ENCODE measurements at places on chromosomes 5 and 9. TPM values are rescaled to one million over a fixed set of nuclear protein-coding genes. Genes with fewer than 3 reads are reported as not detected.

DNA sequence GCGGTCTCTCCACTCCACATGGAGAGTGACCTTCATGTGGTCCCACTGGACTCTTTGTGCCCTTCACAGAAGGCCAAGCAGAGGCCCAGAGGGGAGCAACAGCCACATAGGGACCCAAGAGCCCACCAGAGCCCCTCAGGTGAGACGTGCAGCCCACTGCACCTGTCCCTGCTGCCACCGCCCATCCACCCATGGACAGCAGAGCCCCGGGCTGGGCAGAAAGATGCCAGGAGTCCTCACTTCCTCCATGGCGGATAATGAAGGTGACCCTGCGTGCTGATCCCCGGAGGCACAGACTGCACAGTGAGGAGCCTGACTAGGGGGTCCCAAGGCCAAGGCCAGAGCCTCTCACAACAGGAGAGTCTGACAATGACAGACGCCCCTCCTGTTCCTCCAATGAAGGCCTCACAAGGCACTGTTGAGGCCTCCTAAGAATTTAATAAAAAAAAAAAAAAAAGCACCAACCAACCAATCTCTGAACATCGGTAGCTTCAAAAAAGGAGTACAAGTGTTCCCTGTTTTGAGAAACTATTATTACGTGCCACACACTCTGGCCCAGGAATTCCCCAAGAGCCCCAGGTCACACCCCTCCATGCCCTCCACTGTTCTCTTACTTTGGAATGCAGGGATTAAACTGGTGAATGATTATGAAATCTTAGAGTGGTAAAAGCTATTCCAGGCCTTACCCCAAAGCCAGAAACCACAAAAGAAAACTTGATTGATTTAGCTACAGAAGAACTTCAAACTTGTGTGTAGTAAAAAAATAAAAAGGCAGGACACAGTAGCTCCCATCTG lies 2.8 kb upstream of the PPP1R26 start:
- DNase-seq: no peak

DNA sequence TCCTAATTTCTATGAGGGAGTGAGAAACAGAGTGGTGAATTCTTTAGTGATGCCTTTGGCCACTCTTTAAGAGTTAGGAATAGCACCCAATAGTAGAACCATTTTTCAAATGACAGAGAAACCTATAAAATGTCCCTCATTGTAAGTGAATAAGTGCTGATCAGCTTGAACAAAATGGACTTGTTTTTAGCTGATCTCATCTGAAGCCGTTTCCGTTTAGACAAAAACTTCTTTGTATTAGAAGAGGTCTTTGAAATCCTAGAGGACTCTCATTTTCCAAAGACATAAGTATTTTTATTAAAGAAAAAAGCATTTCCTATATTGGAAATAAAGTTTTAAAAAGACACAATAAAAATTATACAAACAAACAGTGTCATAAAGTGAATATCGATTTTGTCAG lies 273.9 kb downstream of the ARHGEF28 start:
- DNase-seq: no peak

DNA sequence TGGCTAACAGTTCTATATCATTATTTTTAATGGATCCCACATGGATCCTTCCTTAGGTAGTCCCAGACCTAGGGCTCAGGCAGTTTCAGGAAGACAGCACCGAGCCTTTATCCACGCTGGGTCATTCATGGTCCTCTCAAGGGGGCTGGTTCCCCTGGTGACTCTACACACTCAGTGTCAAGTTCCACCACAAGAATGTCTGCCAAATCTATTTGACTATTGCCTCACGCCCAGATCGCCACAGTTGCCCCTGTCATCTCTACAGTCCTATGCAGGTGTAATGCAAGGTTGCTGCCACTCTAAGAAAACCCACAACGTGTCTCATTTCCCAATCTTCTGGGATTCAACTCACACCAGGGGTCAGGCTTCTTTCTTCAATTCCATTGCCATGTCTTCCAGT lies 8.0 kb upstream of the ZNF366 start:
- peak; percentile 41 for DNase-seq

- no peak for DNase-seq
Observed at GRCh38 chr5:176627582-176627981, 2.8 kb downstream of the SNCB start.

GRCh38 chr5:66351813-66352212 lies 207.7 kb downstream of the SREK1 start:
- no peak for DNase-seq

DNA sequence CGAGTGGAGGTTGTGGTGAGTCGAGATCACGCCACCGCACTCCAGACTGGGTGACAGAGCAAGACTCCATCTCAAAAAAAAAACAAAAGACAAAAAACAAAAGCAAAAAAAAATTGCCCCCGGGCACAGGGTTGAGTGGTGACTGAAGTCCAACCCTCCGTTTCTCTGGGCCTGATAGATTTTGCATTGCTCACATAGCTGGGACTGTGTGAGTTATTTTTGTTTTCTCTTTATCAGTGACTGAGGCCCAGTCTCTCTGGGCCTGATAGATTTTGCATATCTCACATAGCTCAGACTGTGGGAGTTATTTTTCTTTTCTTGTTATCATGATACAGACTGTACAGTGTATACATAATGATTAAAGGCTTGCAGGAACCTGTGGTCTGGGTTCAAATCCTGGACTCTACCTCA lies 2.6 kb upstream of the SLC28A3 start:
- DNase-seq: peak; percentile 85

- DNase-seq: no peak
Observed at GRCh38 chr5:82622205-82622604, 344.1 kb upstream of the RPS23 start.

GRCh38 chr5:127550652-127551409 lies 33.4 kb downstream of the PRRC1 start:
- DNase-seq: no peak

DNA sequence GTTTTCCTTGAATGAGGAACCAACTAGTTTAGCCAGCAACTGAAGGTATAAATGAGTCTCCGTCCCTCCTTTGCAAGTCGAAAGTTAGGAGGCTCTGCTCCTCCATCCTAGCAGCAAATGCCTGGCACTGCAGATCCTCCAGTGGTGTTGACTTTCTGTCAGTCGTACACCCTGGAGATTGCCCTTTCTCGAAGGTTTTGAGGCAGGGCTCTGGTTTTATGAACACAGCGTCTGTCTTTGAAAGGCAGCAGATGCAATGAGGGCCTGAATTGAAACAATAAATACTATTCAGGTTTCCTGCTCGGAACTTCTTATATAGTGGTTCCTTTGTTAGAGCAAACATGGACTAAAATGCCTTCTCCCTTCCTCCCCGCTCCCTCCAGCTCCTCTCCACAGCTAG lies 284.0 kb downstream of the TMEM38B start:
- DNase-seq: no peak

GRCh38 chr5:109529520-109529919 lies 119.7 kb upstream of the PJA2 start:
- DNase-seq: peak; percentile 18

GRCh38 chr9:68522954-68523353 lies 17.7 kb downstream of the TMEM252 start:
- no peak for DNase-seq

DNA sequence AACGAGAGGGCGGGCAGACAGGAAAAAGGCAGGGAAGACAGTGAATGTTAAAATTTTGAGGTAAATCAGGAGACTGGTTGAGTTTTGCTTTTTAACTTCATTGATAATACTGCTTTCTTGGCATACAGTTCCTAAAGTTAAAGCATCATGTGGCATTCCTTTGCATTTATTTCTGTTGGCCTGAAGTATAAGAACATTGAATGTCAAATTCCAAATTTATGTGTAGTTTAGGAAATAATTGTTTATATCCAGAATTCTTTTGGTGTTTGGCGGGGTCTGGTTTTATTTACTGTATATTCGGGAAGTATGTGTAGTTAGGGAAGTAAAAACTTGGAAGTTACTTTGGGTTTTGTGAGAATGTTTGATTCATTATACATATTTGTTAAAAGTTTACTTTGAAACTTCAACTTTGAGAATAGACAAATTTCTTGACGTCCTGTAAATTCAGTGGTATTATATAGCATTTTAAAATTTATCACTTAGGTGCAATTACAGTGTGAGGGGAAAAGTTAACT lies 83.2 kb downstream of the PTPDC1 start:
- DNase-seq: no peak

- DNase-seq: peak; percentile 51
Observed at GRCh38 chr9:16871336-16872151, 1.1 kb upstream of the BNC2 start.

Gene PCDHA1
- 0.42 TPM for total RNA-seq

Gene C9
- not detected for total RNA-seq

Gene TERT
- 3.9 TPM for total RNA-seq

Gene TMEFF1
- total RNA-seq: 0.83 TPM

Gene PCDHGC4
- total RNA-seq: 0.18 TPM

Gene FBN2
- total RNA-seq: 19.1 TPM

Gene PRUNE2
- 2.0 TPM for total RNA-seq
